Activated T-cell treated with anti-CD3 and anti-CD28 coated beads for 4 hours (primary cell): ENCODE measurements at places on chromosomes 1 and 21.

DNA sequence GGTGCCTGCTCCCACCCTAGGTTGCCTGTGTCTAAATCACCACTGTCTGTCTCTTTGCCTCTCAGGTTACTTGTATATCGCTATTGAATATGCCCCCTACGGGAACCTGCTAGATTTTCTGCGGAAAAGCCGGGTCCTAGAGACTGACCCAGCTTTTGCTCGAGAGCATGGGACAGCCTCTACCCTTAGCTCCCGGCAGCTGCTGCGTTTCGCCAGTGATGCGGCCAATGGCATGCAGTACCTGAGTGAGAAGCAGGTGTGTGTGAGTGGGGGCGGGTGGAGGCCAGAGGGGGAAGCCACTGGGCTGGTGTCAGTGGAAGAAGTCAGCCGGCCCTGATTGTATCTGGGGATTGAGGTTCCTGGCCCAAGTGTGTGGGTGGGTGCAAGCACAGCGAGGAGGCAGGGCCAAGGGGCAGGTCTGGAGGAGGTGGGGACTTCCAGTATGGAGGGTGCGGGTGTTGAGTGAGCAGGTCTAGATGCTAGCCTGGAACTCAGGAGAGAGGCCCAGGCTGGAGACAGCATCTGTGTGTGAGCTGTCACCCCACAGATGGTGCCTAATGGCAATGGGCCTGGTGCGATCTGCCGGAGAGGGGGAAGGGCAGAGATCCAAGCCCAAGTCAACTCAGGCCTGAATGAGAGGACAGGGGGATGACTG is 17.2 kb downstream of the TIE1 start:
- no peak for DNase-seq

DNA sequence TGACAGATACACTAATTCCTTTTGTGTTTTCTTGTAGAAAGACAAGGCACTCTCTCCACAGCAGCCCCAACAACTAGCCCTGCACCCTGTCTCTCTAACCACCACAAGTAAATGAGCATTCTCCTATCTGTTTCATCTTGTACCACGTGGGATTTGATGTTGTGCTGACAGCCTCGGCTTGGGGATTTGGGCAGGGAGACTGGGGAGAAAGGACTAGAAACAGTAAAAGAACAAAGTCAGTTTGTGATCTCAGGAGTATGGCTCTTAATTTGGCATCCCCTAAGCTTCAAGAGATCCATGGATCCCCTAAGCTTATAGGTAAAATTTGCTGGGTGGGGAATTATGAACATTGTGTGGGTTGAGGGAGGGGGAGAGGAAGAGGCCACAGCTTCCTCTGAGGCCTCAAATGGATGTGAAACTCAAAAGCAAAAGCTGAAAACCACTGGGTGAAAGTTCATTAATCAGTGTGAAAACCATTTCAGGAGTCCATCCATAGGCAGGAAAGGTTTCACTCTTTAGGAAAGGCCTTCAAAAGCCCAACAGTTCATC is 3.1 kb downstream of the C1orf162 start:
- DNase-seq = no peak

DNA sequence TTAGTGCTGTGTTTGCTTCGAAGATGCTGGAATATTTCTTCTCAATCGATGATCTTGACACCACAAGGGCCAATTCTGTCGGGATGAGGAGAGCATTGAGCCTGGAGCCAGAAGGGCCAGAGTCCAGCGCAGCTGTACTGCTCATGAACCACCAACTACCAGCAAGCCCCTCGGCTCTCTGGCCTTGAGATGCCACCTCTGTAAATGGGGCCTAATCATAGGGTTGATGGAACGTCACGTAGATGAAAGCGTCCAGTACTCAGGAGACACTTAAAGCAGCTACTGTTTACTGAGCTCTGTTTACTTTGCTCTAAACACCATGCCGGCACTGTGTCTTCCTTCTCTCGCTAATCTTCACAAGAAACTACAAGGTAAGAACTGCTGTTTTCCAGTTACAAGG is 26.3 kb downstream of the CCDC185 start:
- DNase-seq = no peak

DNA sequence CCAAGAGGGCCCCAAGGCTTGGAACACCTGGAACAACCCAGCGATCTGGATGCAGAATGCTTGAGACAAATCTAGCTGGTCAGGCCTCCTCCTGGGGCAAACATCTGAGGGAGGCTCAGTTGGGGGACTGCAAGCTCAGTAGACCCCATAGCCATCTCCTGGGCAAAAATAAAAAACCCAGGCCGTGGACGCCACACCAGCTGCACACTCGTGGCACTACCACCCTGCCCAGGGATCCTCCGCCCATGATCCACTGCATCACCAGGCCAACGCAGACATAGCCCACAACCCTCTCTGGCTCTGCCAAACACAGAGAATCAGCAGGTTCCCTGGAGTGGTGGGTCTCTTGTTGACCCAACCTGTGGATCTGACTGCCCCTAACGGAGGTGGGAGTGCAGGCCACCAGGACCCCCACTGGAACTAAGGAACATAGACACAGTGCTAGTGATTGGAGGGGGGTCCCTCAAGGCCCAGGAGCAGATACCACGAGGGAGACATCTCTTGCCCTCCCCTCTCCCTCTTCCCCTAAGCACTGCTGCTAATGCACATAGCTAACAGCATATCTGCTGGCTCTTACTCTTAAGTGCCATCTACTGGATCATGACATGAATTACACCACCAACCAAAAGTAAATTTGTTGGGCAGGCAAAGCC is 147.2 kb downstream of the CHD1L start:
- no peak for DNase-seq

DNA sequence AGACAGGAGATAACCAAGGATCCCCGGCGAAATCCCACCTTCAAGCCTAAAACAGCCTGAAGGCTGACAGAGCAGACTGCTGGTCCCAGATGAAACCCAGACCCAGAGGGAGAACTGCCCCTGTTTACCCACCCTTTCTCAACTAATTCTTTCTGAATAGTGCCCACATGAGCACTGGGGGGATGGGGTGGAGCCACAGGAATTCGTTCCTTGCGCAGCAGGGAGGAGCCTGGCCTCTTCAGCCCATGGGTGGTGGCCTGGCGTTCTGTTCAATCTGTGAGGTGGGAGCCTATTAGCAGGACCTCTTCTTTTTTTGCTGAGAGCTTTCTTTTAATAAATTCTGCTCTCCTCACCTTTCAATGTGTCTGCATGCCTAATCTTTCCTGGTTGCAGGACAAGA is 6.6 kb upstream of the AK5 start:
- DNase-seq = no peak

DNA sequence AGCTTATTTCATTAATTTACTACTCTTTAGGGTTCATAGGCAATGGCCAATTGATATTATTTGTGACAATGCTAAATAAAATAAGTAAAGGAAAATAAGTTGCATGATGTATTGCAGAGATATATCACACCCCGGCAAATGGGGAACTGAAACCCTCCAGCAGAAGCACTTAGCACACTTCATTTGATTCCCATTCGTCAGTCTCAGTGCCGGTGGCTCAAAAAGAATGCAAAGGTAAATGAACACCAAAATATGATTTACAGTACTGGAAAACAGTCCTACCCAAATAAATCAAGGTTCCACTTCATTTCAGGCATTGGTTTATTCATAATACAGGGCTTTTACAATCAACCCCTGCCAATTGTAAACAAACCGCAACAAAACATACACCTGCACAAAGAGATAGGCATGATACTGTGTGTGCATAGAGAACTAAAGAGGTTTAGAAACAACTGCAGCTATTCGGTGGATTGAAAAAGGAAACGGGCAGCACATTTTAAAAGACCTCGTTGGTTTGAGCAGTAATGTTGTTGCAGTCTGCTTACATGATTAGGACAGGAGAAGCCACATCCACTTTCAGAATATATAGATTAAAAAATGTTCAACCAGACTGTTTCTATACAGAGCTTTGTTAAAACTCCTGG is 1019.2 kb downstream of the TTLL7 start:
- no peak for DNase-seq

DNA sequence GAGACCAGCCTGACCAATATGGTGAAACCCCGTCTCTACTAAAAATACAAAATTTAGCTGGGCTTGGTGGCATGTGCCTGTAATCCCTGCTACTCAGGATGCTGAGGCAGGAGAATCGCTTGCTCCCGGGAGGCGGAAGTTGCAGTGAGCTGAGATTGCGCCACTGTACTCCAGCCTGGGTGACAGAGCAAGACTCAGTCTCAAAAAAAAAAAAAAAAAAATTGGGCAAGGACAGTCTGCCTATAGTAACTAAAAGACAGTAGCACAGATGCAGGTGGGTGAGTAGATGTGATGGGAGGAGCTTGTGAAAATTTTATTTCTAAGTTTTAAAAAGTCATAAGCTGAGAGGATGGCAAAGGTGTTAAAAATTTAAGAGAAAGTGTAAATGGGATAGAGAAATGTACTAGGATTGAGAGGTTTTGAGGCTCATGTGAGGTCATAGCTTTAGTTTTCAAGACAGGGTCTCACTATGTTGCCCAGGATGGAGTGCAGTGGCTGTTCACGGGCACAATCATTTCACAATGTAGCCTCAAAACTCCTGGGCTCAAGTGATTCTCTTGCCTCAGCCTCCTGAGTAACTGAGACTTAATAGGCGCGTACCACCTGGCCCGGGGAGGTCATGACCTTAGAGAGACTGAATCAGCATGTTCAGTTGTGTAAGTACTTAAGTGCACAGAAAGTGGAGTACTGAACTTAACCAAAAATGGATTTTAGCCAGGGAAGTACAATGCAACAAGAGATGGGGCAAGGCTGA is 33.7 kb downstream of the PTP4A2 start:
- DNase-seq = no peak

DNA sequence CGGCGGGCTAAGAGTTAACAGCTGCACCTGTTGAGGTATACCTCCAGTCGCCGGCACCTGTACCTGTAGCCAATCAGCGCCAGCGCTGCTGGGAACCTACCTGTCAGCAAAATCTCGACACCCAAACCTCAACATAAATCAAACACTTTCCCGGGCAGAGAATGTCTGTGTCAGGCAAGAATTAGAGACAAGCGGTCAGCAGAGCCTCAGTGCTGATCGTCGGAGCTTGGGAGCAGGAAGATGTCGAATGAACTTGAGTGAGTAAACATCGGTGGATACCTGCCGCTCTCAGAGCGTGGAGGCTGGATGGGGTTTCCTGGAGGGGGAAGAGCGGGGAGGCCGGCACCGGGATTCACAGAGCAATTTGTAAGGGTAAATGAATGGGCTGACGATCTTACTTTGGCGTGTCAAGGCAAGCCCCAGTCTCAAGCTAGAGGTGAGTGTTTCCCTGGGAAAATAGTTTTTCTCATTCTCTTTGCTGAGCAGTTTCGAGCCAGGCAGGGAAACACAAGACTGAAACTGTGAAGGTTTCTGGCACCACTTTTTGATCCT is at the start of gene GRHL3:
Gene GRHL3, plus strand, starts transcription at position 46 of the 552 bp plus-strand sequence. Its CDS starts 195 bp downstream, at position 241.
- no peak for DNase-seq

- DNase-seq = no peak
Measured at GRCh38 chr1:183604038-183604808, 14.0 kb upstream of the NCF2 start.

DNA sequence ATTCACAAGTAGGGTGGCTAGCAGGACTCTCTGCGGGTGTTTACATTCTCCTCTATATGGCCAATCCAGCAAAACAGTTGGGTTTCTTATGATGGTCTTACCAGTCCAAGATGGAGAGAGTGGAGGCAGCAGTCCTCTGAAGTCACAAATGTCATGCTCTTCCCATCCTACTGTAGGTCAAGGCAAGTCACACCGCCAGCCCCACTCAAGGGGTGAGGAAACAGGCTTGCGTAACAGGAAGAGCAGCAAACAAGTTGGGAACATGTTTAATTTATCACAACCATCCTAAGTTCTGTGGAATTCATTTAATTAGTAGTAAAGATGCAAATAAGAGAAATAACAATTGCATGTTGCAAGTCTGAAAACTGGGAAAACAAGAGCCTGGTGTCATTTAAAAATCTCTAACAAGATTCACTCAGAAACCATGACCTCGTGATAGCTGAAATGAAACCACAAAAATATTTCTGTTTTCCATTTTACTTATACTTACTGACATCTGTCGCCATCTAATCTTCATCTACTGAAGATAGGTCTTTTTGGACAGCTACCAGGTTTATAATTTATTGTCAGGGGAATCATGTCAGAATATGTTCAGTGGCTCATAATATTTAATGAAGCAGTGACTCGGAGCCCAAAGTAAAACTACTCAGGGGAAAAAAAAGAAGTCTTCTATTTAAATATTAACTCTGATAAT is 349.1 kb upstream of the FMN2 start:
- DNase-seq = no peak

GRCh38 chr1:224431726-224432125 is 2.9 kb downstream of the WDR26 start:
- DNase-seq = no peak

DNA sequence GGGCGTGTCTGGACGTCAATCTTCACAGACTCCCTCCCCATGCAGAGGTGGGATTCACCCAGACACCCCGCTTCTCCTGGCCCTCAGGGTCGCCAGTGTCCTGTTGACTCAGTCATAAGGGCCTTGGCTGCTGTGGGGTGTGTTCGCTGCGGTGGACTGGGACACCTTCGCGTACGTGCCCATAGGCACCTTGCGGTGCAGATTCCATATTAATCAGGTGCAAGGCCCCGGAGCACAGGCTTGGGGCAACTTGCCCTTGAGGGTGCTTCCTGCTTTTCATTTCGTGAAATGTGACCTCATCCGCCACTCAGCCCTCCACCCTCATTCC is 398 bp upstream of the SLC30A10 start:
- no peak for DNase-seq

DNA sequence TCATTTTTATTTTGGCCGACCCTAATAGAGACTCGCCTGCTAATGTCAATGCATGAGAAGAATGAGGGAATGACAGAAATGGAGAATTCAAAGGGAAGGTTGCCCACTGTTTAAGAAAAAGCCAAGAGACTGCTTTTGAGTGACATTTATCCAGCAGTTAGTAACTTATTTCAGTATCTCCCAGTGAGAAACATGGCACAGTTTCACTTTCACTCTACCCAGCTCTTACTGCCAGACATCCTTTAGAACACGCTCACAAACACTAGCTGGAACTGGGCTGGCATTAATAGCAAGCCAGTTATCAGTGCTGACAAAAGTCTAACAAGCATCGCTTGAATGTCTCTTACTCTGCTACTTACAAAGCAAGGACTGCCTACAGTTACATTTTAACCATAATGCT is 8.5 kb downstream of the GGPS1 start:
- no peak for DNase-seq

DNA sequence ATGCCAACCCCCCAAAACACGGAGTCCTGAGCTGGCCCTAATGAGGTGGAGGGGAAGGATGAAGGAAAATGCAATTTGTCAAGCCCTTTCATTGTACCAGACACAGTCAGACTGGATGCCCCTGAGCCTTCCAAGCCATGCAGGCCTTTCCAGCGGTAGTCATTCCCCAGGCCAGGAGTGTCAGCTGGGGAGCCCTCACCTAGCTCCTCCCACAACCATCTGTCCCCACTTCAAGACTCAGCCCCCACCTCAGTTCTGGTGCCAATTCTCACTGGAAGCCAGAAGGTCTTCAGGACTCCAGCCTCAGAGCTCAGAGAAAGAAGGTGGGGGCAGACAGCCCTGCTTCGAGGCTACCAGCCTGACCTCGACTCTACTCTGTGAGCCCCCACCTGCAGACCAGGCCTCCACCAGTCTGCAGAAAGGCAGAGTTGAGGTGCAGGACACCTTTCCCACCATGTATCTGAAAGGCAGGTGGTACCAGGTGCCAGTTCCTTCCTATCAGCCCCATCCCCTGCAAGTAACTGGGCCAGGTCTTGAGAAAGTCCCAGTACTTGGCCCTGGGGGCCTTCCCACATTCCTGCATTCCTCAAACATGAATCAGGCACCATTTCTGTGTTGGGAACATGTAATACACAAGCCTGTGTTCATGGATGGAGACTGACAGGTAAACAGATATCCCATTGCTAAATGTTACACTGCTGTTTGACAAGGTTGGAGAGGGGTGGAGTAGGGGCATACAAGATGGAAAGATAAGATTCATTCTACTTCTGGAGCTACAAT is 180.6 kb upstream of the EDN2 start:
- no peak for DNase-seq

- DNase-seq = no peak
Measured at GRCh38 chr1:227401562-227402342, 83.5 kb upstream of the CDC42BPA start.
